ENCODE measurements at places on chromosomes 16 and 17. TPM values are rescaled to one million over a fixed set of nuclear protein-coding genes. Genes with fewer than 3 reads are reported as not detected.

Gene CX3CL1
- total RNA-seq = under 0.01 TPM

Gene IRF8
- total RNA-seq = not detected

Gene NACA2
- total RNA-seq = not detected

Gene TEX19
- total RNA-seq = under 0.01 TPM

Gene ATP6V0C
- total RNA-seq = 8.4 TPM

Gene NPIPB13
- total RNA-seq = 1.7 TPM

Gene SLC5A10
- total RNA-seq = not detected

Gene KRTAP4-5
- total RNA-seq = not detected

Gene KRT20
- total RNA-seq = not detected
